ENCODE measurements at places on chromosomes 2 and 18.

DNA sequence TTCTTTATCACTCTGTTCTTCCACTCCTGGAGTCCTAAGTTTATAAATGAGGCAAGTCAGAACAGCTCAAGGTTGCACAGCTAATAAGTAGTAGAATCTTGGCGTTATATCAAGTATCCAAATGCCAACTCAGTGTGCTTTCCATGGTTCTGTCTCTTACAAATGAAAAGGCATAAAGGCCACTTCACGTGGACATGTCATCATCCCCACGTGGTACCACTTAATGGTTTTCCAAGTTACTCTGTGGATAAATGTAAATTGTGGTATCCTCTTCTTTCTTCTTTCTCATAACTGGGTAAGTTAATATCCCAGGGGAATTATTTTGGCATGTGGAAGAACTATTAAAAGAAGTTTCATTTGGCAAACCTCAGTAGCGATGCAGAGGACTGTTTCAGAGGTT is 131.5 kb upstream of the L3MBTL4 start:
- DNase-seq = no peak

DNA sequence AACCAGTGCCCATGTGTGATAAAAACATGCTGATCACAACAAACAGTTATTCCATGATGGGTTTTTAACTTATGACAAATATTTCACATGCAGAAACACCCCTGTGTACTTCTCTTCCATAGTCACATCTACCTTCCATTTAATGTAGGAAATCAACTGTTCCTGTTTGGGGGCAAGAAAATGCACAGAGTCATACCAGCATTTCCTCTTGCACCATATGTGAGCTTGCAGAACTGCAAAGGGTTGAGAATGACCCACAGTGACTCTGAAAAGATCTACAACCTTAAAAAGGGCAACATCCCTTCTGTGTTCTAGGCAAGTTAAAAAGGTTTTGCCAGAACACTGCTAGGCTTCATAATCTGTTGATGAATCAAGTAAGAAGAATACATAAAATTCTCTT is 9.9 kb downstream of the BMP10 start:
- no peak for DNase-seq

GRCh38 chr2:123976054-123976648 is 48.9 kb upstream of the CNTNAP5 start:
- DNase-seq = no peak

GRCh38 chr18:78607221-78607620 is 372.4 kb upstream of the SALL3 start:
- DNase-seq = no peak

- DNase-seq = no peak
Measured at GRCh38 chr2:237623428-237624403, 3.7 kb upstream of the LRRFIP1 start.

- no peak for DNase-seq
Measured at GRCh38 chr18:33761363-33761762, 183.3 kb downstream of the ASXL3 start.

DNA sequence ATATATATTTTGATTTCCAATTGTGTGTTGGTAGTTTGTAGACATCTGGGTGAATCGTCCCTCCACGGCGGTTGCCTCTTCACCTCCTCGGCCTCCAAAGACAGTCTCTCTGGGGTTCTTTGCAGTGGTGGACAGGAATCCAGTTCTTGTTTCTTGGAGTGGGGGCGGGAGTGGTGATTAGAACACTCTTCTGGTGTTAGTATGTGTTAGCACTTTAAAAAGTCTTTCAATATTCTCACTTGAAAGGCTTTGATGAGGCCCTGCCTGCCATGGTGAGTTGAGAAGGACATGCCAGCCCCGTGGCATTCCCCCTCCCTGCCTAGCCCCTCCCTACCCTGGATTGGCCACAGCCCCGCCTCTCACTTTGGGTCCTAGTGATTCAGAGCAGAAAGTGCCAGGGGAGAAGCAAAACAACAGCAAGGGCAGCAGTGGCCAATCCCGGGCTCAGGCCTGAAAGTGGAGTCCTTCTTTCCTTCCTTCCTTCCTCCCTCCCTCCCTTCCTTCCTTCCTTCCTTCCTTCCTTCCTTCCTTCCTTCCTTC is 316.8 kb upstream of the HS6ST1 start:
- DNase-seq = no peak
